Cardiac muscle cell (in vitro differentiated cells and primary cell): ENCODE measurements at places on chromosomes 1 and 21. TPM values are rescaled to one million over a fixed set of nuclear protein-coding genes. Genes with fewer than 3 reads are reported as not detected.

Gene ZMYND12
- 0.39 and 1.1 TPM in 2 replicates for total RNA-seq

DNA sequence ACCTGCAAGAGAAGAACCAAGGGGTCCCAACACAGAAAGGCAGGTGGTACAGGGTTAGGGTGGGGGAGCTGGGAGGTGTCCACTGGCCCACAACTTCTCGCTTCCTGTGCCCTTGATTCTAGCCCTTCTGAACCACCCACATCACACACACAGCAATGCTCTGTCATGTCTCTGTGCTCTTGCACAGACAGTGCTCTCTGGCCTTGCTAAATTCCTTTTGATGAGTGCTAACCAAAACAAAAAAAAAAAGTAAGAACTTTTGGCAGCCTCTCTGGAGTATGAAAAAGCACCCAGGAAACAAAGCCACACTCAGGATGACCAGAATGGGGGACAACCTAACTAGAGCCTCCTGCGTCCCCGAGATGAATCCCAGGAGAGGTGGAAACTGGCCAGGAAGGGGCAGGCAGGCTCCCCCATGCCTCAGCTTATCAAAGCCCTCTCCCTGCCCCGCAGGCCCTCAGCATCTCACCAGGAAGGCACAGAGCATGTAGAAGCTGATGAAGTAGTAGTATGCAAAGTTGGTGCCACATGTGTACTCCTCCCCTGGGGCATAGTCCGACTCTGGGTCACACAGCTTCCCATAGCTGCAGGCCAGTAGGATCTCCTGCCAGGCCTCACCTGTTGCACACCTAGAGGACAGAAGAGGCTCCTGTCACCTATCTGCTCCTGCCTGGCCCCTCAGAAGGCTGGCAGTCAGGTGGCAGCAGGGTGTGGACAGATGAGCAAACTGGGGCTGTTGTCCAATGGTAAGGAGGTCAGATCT is 27.2 kb upstream of the KIF21B start:
- no peaks in the 10 kb centered on the region for H3K36me3 ChIP-seq
- H3K27me3 ChIP-seq, result no peaks in the 10 kb centered on the region

DNA sequence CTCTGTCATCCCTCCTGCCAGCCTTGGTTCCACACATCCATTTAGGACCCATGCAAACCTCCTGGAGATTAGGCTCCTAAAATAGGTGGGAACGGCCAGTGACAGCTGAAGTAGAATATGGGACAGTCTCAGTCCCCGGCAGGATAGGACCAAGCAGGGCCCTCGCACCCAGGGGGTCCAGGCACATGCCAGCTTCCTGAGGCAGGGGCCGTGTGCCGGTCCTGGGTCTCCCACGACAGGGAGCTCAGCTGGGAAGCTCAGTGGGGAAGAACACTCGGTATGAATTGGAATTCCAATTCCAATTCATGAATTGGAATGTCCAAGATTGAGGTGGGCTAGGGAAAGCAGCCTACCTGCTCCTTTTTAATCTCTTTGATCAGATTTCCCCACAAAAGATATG is 9.8 kb downstream of the MUL1 start:
- no peaks in the 10 kb centered on the region for H3K27me3 ChIP-seq
- DNase-seq, result no peak
- peaks cover 23% of the 10 kb centered on the region for H3K36me3 ChIP-seq
- H3K27ac ChIP-seq, result no peak overlapping the region
- no peaks in the 10 kb centered on the region for H3K4me1 ChIP-seq
- no peak overlapping the region for H3K4me3 ChIP-seq

Gene CFHR2
- total RNA-seq, result not detected in 2 replicates

DNA sequence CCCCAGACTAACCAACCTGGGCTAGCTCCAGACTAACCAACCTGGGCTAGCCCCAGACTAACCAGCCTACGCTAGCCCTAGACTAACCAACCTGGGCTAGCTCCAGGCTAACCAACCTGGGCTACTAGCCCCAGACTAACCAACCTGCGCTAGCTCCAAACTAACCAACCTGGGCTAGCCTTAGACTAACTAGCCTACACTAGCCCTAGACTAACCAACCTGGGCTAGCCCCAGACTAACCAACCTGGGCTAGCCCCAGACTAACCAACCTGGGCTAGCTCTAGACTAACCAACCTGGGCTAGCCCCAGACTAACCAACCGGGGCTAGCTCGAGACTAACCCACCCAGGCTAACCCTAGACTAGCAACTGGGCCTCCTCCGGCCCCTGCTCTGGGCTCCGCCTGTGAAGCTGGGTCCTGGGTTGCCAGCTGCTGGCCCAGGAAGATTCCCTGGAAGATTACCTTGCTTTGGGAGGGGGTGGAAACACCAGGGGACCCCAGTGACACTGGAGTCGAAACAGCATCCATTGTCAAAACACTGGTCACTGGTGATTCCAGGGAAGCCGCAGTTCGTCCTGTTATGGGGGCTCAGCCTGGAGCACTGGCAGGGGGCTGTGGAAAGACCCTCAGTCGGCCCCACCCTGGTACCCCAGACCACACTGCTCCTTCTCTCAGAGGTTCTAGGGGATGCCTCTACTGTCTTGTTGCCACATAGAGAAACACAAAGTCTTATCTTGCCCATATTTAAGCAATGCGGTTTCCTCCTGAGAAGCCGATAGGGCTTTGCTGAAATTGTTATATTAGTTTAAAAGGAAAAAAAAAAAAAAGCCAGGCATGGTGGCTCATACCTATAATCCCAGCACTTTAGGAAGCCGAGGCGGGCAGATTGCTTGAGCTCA is 1.1 kb downstream of the TFF2 start:
- H3K4me1 ChIP-seq, result no peaks in the 10 kb centered on the region
- H3K27ac ChIP-seq, result no peak overlapping the region
- no peaks in the 10 kb centered on the region for H3K36me3 ChIP-seq
- no peak for DNase-seq
- H3K27me3 ChIP-seq, result no peaks in the 10 kb centered on the region
- H3K4me3 ChIP-seq, result no peak overlapping the region

- no peaks in the 10 kb centered on the region for H3K27me3 ChIP-seq
- H3K27ac ChIP-seq, result no peak overlapping the region
- H3K36me3 ChIP-seq, result no peaks in the 10 kb centered on the region
These were observed 10.5 kb downstream of the KCNJ15 start for GRCh38 chr21:38267136-38267755.

DNA sequence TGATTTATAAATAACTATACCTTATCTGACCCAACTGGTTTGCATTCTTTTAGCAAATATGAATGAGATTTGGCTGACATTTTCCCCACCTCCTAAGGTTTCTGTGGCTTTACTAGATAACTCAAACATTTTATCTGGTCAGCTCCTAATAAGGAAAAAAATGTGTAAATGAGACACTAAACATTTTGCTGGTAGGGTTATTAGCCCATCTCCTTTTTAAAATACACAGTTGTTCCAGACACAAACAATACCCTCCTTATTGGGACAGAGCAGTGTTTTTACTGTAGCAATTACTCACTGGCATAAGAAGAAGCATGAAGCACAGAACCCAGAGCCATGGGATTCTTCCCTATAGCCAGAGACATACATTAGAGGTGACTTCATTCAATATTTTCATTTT is 53.8 kb upstream of the NUF2 start:
- H3K36me3 ChIP-seq, result no peaks in the 10 kb centered on the region
- peak; percentile 51 for DNase-seq
- H3K4me3 ChIP-seq, result no peak overlapping the region

Gene FNDC5
- 34.2 and 40.7 TPM in 2 replicates for total RNA-seq

DNA sequence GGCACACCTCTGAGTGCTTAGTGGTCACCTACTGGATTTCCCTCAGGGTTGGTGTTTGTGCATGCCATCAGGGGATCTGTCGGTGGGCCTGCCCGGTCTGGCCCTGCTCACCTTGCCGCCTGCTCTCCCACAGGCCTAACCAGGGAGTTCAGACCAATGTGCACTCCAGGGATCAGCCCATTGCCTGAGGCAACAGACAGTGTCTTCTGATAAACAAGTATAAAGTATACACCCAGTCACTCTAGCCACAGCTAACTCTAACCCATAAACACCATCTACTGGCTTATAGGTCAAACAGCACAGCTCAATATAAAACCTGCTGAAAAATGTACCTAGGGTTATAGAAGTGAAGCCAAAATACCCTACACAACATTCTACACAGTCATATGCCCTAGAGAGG is 1300.0 kb downstream of the PLA2G4A start:
- no peak for DNase-seq
- H3K27me3 ChIP-seq, result no peaks in the 10 kb centered on the region
- H3K27ac ChIP-seq, result no peak overlapping the region
- no peak overlapping the region for H3K4me3 ChIP-seq
- no peaks in the 10 kb centered on the region for H3K4me1 ChIP-seq

Gene ASAP3
- total RNA-seq, result 71.1 and 157 TPM in 2 replicates

Gene TINAGL1
- 10.3 and 11.3 TPM in 2 replicates for total RNA-seq

GRCh38 chr1:223549740-223550139 is 115.8 kb downstream of the CAPN8 start:
- no peaks in the 10 kb centered on the region for H3K27me3 ChIP-seq
- no peaks in the 10 kb centered on the region for H3K36me3 ChIP-seq
- no peak overlapping the region for H3K4me3 ChIP-seq
- DNase-seq, result no peak
- H3K27ac ChIP-seq, result no peak overlapping the region

- DNase-seq, result no peak
- no peaks in the 10 kb centered on the region for H3K27me3 ChIP-seq
- H3K4me3 ChIP-seq, result no peak overlapping the region
- H3K36me3 ChIP-seq, result peaks cover 42% of the 10 kb centered on the region
- H3K27ac ChIP-seq, result peak overlapping the region; percentile 83
These were observed 19.1 kb downstream of the MRPL37 start for GRCh38 chr1:54218883-54219687.

- DNase-seq, result peak; percentile 98
- no peak overlapping the region for H3K4me3 ChIP-seq
- H3K27me3 ChIP-seq, result no peaks in the 10 kb centered on the region
- peaks cover 49% of the 10 kb centered on the region for H3K4me1 ChIP-seq
These were observed 38.8 kb upstream of the SRSF10 start for GRCh38 chr1:24018611-24019580.

- no peak for DNase-seq
- no peaks in the 10 kb centered on the region for H3K27me3 ChIP-seq
- peaks cover 4% of the 10 kb centered on the region for H3K4me1 ChIP-seq
- H3K4me3 ChIP-seq, result no peak overlapping the region
These were observed 23.8 kb upstream of the COL18A1 start for GRCh38 chr21:45381036-45381787.

- H3K36me3 ChIP-seq, result no peaks in the 10 kb centered on the region
- H3K4me1 ChIP-seq, result peaks cover 13% of the 10 kb centered on the region
- H3K4me3 ChIP-seq, result no peak overlapping the region
- DNase-seq, result no peak
- H3K27me3 ChIP-seq, result peaks cover 4% of the 10 kb centered on the region
- no peak overlapping the region for H3K27ac ChIP-seq
These were observed 87.5 kb downstream of the IER5 start for GRCh38 chr1:181175955-181176354.

- H3K4me3 ChIP-seq, result no peak overlapping the region
- H3K27ac ChIP-seq, result no peak overlapping the region
- DNase-seq, result no peak
- no peaks in the 10 kb centered on the region for H3K36me3 ChIP-seq
- H3K4me1 ChIP-seq, result no peaks in the 10 kb centered on the region
These were observed 17.6 kb downstream of the PCNX2 start for GRCh38 chr1:233277637-233278606.

- H3K4me3 ChIP-seq, result peak overlapping the region; percentile 82
- H3K27ac ChIP-seq, result peak overlapping the region; percentile 88
These were observed 1.0 kb downstream of the ZNF687 start for GRCh38 chr1:151282883-151283725.
